ENCODE measurements at places on chromosomes 1 and 21.

DNA sequence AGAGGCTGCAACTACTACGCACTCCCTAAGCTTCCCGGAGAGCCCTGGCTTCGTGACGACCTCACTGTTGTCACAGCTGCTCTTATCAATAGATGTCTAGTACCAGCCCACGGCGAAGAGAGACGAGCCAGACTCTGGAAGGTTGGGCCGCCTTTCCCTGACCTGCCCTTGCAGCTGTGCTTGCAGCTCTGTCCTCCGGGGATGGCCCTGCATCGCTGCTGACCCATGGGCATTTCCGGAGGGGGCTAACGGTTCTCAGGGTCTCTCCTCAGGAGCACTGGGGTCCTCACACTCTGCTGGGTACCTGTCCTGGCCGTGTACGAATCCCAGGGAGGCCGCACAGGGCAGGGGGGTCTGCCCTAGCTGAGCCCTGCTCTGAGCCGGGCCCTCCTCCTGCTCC, 93.8 kb upstream of the COL6A1 start:
- no peak for DNase-seq

DNA sequence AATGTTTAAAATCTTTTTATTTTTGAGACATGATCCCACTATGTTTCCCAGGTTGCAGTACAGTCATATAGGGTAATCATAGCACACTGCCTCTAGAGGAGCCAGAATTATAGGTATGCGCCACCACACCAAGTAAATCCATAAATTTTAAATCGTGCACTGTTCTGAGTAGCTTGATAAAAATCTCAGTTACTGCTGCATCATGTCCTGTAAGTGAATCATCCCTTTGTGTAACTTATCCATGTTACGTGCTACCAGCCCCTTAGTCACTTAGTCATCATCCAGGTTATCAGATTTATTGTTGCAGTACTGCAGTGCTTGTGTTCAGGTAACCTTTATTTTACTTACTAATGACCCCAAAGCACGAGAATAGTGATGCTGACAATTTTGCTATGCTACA, 1770.9 kb downstream of the BRINP3 start:
- DNase-seq: no peak

DNA sequence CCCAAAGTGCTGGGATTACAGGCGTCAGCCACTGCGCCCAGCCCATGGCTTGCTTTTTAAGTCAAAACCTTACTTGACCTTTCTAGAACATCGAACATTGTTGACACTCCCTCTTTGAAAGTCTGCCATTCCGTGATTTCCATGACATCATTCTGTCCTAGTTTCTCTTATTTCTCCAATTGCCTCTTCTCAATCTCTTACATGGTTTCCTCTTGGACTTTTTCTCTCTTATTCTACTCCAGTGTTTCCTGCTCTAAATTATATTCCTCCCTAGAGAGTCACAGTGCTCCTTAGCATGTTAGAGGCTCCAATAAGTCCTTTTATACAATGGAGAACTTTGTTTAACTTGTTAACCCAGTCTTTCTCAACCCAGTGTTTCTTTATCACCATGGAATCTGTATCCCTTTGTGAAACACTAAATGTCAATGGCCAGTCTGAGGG, 25.5 kb downstream of the JAM2 start:
- no peak for DNase-seq

DNA sequence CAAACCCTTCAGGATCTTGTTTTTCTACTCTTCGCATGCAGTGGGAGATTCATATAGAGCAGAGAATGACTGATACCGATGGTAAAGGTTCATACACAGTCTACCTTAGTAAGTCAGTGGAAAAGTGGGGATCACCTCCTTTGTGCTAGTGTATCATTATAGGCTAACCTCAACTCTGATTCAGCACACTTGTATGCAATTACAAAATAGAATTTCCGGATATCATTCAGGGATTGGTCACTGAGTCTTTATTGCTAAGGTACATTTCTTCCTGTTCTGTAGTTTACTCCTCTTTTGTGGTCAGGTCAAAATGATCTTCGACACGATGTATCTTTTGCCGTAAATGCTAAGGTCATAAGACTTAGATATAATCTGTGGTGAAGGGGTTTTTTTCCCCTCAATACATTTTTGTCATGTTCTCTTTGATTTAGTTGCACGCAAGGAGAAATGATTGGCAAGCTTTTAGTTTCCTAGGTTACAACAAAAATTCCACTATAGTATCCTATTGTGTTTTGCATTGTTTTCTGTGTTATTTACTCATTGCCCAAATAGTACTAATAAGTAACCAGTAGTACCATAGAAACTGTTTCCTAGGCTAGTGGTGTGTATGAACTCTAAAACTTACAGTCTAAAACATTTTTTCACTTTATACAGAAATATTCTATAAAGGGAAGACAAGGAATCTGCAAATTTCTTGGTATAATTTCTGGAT, 35.7 kb upstream of the PLA2G4A start:
- DNase-seq: no peak

- DNase-seq: no peak
These were observed 1.6 kb downstream of the PADI2 start for GRCh38 chr1:17117451-17118265.

DNA sequence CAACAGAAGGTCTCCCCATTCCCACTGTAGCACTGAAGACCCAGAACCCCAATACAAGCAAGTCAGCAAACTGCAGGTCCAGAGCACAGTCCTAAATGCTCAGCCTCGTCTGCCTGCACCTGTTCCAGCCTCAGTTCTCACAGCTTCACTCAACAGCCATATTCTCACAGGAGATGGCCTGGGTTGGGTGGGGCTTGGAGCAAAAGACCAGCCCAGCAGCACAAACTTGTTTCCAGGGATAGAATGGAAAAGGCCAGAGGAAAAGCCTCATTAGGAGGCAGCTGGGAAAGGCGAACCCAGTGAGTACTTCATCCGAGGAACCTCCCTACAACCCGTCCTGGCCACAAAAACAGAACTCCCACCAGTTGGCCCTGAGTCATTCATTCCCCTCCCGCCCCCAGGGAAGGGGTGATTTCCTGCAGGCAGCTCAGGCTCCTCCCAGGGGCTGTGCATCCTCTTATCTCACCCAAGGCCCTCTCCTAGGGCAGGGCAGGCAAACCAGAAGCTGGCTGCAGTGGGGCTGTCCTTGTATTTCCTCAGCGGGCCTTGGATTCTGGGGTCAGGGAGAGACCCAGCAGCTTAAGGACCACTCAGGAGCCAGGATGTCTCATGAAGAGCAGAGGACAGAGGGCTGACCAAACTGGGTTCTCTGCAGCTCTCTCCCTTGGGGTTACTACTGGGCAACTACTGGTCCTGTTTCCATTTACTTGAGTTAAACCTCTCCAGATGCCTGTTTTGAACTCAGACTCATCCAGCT, 7.4 kb upstream of the MPL start:
- DNase-seq: no peak

DNA sequence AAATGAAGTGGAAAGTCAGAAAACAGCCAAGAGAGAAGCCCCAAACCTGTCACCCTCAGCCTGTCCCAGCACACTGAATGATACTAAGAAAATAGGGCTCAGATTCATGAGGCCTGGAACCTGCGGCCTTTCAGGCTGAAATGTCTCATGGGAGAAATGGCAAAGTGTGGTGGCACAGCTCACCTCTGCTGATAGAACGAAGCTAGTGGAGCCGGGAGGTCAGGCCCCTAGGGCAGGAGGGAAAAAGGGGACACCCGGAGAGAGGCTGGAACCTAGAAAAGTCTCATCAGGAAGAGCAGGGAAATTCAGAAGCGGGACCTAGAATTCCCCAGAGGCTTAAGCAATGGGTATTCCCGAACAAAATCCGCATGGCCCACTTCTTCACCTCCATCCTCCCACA, 107.1 kb downstream of the BCAR3 start:
- DNase-seq: no peak

GRCh38 chr1:223755432-223755792, 43.1 kb downstream of the CAPN2 start:
- no peak for DNase-seq

DNA sequence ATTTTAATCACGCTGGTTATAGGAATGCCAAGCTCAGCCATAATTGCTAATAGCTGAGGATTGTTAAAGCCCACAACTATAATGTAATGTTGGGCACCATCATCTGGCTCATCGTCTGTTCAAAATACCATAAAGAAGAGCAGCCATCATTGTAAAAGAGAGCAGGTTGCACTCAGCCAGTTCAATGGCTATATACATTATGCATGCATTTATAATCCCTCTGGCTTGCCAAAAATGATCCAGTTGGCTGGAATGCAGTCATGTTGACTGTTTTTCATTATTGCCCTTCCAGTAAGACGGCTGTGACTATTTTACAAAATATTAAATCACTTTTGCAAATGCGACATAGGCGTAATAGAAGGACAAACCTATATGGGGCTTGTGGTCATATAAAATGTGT, 85.3 kb downstream of the SPAG17 start:
- DNase-seq: no peak

- no peak for DNase-seq
These were observed 3.4 kb upstream of the HEYL start for GRCh38 chr1:39642796-39643195.

Data from activated CD4-positive, alpha-beta T cell treated with anti-CD3 and anti-CD28 coated beads for 1 hour (primary cell).